Stimulated activated CD8-positive, alpha-beta memory T cell treated with anti-CD3 and anti-CD28 coated beads, Interleukin-4, amount 100 ng/mL, for 4 hours (primary cell): ENCODE measurements at places on chromosomes 6 and 20.

GRCh38 chr20:33522256-33522820 lies 32.4 kb downstream of the CBFA2T2 start:
- no peak for DNase-seq

DNA sequence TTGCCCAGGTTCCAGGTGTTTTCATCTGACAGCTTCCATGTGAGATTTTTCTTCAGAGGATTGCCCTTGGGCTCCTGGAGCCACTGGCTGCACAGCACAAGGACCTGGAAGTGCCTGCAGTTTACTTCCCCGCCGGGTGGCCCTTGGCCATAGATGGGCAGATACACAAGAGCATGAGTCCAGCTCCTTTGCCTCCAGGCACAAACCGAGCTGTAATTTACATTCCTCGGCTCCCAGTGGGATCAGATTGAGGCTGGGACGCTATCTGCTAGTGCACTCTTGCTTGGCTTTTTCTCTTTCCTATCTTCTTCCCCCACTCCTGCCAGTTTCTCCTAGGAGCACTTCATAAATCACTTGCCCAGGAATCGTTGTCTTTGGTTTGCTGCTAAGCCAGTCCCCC lies 85.4 kb upstream of the RALY start:
- DNase-seq: no peak

- no peak for DNase-seq
These were observed 74.9 kb upstream of the SLCO4A1 start for GRCh38 chr20:62567246-62568044.

DNA sequence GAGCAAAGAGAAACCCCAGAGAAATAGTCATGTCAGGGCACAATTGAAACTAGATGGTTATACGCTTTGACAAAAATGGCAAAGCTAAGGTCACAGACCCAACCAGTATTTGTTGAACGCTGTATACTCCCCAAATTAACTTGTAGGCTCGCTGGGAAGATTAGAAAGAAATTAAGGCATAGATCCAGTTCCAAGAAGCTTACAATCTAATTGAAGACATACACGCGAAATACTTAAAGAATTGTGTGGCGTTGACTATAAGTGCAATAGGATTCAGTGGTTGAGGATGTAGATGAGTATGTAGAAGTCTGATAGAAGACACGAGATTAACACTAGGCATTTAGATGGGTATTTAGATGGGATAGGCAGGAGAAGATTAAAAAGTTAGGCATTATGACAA lies 525 bp downstream of the FAM229B start:
- no peak for DNase-seq

DNA sequence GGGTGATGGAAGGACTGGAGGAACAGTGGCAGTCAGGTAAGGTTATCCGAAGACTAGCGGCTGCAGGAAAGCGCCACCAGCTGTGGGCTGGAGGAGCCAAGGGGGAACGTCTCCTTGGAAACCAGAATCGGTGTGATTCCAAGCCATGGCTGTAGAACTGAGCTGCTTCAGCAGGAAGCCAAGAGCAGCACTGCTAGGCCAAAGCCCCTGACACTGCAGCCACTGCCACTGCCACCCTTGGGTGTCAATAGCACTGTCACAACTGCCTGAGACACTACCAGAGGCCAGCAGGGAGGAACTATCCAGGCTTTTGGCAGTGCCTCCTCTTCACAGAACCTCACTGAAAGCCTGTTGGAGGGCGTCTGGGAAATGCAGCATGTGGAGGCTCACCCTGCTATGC lies 289.6 kb upstream of the SUPT3H start:
- DNase-seq: no peak

DNA sequence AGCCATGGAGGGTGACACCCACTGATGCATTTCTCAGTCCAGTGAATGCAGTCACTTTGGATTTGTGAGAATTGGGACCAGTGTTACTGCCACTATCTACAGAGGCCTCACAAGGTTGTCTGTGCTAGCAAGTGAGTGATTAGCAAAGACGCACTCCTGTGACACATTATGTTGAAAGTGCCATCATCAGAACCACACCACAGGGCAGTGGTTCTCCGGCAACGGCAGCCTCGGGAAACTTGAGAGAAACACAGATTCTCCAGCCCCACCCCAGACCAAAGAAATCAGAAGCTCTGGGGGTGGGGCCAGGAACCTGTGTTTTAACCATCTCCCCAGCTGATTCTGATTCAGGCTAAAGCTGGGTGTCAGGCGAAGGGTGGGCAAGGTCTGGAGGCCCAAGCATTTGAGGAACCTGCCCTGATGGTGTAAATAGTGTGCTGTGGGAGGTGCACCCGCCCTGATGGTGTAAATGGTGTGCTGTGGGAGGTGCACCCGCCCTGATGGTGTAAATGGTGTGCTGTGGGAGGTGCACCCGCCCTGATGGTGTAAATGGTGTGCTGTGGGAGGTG lies 39.9 kb downstream of the TMEM242 start:
- no peak for DNase-seq

DNA sequence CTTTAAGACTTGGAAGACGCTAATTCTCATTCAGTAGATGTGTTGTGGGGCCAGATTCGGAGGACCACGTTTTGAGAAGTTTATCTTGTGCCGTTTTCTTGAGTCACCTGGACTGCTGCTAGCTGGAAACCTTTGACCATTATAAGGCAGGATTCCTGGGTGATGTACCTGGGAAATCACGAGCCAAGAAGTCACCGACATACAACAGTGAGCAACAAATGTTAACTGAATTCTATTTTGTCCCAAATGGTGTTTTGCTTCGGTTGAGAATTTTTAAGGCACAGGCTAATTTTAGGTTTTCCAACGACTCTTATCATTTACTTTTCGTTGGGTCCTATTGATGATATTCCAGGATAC lies 93.4 kb upstream of the BTN3A2 start:
- DNase-seq: no peak

- DNase-seq: no peak
These were observed 112.7 kb downstream of the FHL5 start for GRCh38 chr6:96675597-96675996.

DNA sequence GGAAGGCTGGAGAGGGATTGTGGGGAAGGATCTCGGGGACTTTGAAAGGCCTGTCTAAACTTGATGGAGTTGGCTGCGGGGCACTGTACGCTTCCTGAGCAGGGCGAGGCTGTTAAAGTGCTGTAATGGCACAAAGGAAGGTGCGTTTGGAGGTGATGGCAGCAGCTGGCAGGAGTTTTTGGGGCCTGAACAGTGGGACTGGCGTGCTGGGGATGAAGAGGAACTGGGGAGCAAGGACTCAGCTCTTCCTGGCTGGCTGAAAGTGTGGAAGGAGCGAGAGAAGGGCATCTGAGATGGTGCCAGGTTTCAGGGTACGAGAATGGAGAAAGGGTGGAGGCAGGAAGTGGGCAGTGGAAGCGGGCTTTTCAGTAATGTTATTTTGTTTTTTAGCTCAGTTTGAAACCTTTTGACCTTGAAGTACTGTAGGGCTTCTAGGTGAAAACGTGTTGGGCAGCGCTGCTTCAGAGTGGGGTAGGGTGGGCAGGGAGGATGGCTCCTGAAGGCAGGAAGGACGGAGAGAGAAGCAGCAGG lies 8.0 kb downstream of the TMEM181 start:
- no peak for DNase-seq

DNA sequence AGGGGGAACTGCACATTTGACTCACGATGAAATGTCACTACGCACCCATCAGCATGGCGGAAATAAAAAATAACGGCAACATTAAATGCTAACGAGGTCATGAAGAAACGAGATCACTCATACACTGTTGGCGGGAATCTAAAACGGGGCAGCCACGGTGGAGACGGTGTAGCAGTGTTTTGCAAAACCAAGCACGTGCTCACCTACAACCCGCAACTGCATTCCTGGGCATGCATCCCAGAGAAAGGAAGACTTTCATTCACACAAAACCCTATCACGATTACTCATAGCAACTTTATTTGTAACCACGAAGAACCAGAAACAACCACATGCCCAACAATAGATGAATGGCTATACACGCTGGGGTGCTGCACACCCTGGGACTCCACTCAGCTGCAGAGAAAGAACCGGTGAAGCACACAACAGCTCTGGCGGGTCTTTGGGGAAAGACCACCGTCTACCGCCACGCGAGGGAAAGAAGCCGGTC lies 77.0 kb downstream of the YTHDF1 start:
- no peak for DNase-seq

GRCh38 chr6:167270499-167271311 lies 20.4 kb upstream of the UNC93A start:
- DNase-seq: no peak

- no peak for DNase-seq
These were observed 13.9 kb downstream of the TMEM151B start for GRCh38 chr6:44284121-44284520.

DNA sequence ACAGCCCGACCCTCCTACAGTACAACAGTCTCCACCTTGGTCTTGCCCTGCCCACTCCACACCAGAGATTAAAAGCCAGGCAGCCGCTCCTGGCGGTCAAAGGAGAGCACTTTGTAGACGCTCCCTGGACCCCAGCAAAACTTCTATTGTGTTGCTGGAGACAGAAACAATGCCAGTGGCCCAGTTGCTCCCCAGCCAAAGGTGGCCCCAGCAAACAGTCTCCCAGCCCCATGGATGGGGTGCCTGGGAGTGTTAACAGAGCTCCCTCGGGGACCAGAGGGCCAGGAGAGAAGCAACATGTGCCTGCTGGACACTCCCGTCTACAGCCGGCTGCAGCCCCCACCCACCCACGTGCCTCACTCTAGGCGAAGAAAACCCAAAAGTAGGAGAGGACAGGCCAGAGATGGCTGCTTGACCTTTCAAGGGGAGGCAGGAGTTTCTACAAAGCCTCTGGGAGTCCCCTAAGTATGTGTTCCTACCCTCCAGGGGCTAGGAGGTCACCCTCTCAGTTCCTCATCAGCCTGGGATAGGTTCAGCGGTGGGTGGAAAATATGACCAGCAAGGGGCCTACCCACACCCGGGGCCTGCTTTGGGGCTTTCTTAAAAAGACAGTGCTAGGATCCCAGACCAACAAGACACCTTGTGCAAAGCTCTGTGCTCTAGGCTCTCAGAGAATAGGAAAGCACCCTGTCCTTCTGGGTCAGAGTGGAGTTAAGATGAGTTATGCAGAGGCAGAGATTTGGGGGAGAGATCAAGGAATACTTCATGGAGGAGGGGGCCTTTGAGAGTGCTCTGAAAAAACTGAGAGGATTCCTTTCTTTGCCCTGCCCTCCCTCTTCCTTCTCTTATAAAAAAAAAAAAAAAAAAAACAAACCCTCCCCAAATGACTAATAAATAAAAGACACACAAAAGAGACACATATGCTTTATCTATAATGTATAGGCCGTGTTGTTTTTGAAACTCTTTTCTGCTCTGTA lies 19.0 kb upstream of the PREX1 start:
- no peak for DNase-seq
